CD4-positive, alpha-beta T cell treated with Interleukin-4 for 4 hours (primary cell): ENCODE measurements at places on chromosomes 4 and X.

DNA sequence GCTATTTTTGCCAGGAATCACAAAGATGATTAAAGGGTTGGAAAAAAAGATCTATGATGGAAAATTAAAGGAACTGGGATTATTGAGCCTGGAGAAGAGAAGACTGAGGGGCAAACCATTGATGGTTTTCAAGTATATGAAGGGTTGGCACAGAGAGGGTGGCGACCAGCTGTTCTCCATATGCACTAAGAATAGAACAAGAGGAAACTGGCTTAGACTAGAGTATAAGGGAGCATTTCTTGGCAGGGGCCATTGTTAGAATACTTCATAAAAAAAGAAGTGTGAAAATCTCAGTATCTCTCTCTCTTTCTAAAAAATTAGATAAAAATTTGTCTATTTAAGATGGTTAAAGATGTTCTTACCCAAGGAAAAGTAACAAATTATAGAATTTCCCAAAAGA, 75.1 kb downstream of the NPNT start:
- DNase-seq, result no peak

DNA sequence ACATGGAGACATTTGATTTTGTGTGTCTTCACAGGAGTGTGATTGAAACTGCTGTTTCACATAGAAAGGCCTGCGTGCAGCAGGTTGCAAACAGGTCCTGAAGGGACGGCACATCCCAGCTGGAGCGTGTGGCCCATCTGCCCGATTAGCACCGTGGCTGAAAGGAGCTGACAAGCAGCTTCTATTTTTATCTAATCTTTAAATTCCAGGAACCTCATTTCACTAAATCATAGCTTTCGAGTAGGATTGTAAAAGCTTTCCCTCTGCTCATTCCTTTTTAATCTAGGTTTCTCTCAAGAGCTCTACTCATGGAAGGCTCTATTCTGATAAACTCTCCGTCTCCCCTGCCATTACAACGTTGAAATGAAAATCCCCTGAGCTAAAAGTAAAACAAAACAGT, 106.8 kb downstream of the FSTL5 start:
- DNase-seq, result no peak

GRCh38 chr4:157929486-157929885, 243.3 kb downstream of the GASK1B start:
- no peak for DNase-seq

DNA sequence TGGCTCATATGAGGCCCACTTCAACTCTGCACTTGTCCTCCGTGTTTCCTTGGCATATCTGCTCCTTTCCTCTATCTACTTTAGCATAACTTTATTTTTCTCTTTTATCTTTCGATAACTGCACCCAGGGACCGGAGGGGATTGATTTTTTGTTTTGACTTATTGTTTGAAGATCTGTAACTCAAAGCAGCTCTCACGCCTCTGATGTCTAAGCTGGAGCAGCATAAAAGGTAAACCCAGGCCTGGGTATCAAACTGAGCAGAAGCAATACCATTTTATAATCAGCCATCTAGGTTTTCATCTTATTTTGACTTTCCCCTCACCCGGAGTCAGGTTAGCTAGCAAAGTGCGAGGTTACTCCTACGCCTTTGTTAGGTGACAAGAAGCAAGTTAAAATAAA, 28.4 kb downstream of the LEF1 start:
- no peak for DNase-seq

- DNase-seq, result no peak
Measured at GRCh38 chr4:150078579-150079080, 385 bp downstream of the DCLK2 start.

GRCh38 chrX:39890807-39891206, 207.0 kb downstream of the BCOR start:
- no peak for DNase-seq
